Stimulated activated CD4-positive, alpha-beta T cell treated with anti-CD3 and anti-CD28 coated beads, TNF-alpha, amount 100 ng/mL, for 4 hours (primary cell): ENCODE measurements at places on chromosomes 16 and 17.

- no peak for DNase-seq
Observed at GRCh38 chr17:74567397-74567796, at the start of gene CD300H. Gene CD300H (minus strand): TSS chr17:74567509.

DNA sequence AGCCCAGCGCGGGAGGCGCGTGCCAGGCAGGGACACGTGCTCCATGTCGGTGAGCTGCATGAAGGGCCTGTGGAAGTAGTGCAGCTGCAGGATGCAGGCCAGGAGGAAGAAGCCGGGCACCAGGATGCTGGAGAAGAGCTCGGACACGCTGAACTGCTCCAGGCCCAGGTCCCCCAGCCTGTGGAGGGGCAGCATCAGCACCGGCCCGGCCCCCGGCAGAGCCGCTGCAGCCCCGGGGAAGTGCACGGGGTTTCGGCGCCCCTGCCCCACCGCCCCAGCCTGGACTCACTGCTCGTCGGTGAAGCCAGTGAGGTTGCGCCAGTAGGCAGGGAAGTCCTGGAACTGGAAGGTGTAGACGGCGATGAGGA, 28.0 kb downstream of the CTU2 start:
- DNase-seq = no peak

- DNase-seq = no peak
Observed at GRCh38 chr16:49121636-49122035, 160.0 kb downstream of the CBLN1 start.

DNA sequence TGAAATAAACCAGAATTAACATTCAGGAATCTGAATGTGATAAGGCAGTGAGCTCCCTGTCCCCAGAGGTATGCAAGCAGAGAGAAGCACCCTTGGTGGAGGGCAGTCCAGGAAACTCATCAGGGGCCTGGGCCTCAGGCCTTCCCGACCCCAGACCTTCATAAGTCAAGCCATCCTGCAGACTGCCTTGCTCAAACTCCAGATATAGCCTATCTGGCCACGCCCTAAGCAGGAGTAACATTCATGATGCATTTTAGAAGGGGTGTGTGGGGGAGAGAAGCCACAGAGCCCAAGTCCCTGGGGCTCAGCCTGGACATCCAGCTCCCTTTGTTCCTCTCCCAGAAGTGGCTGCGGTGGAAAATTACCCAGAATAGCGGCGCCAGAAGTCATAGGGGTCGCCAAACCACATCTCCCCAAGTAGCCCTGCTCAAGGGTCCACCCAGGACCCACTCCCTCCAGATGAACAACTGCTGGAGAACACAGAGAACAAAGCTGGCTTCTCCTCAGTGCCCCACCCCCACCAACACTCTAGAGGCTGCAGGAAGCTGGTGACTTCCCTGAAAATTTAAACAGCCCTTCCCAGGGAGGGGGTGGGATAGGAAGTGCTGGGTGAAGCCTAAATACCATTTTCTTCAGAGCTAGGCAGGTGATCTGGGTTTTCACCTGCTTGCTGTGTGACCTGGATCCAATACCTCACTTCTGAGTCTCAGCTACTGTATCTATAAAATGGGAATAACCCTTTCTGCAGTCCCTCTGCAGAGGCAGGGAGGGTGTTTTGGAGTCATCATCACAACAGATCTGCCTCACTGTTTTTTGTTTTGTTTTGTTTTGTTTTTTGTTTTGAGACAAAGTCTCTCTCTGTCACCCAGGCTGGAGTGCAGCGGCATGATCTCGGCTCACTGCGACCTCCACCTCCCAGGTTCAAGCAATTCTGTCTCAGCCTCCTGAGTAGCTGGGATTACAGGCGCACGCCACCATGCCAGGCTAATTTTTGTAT, 1.5 kb upstream of the SREBF1 start:
- no peak for DNase-seq

GRCh38 chr16:81712681-81713080, 66.4 kb upstream of the PLCG2 start:
- no peak for DNase-seq

- DNase-seq = no peak
Observed at GRCh38 chr17:78977997-78978973, 1.4 kb downstream of the LGALS3BP start.

GRCh38 chr16:80417706-80418271, 123.0 kb upstream of the DYNLRB2 start:
- no peak for DNase-seq

GRCh38 chr16:52398491-52398960, 148.4 kb downstream of the TOX3 start:
- DNase-seq = no peak

GRCh38 chr17:15377616-15378015, 36.2 kb upstream of the TEKT3 start:
- no peak for DNase-seq

DNA sequence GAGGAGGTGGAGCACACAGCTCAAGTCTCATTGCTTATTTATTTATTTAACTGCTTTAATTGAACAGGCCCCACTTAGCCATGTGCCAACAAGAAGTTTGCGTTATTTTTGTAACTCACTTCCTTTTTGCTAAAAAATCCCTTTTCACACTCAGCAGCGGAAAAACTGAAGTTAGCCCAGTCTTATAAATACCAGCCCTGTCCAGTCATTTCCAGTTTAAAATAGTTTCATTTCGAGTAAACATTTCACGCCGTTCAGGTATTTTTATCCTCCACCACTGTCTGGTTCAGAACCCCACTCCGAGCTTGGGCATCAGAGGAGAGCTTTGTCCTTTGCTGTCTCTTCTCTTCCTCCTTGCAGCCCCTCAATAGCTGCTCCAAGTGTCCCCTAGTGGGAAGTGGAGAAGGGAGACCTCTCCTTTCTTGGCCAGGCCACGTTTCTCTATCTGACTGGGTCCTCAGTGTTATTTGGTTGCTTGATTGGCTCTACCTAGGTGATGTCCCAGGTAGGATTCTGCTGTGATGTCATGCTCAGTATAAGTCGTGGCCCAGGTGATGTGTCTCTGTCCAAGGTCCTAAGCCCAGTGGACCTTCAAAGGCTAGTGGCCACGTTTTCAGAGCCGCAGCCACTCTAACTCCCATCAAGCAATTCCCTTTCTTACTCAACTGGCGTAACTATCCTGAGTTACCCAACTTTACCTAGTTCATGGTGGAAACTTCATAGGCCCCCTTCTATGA, 53.0 kb upstream of the GAS7 start:
- DNase-seq = no peak

GRCh38 chr17:35315283-35315682, 58.1 kb downstream of the SLFN11 start:
- no peak for DNase-seq

- DNase-seq = no peak
Observed at GRCh38 chr16:82389956-82390650, 220.1 kb upstream of the MPHOSPH6 start.

DNA sequence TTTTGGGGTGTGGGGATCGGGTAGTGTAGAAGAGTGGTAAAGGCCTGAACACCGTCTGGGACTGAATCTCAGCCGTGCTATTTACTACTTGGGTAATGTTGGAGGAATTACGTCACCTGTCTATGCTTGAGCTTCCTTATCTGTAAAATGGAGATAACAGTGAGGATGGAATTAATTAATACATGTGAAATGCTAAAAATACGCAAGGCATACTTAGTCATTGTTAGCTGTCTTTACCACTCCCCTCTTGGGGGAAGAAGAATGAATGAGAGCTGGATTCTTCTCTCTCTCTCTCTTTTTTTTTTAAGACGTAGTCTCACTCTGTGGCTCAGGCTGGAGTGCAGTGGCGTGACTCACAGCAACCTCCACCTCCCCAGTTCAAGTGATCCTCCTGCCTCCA, 41.1 kb upstream of the TANGO6 start:
- no peak for DNase-seq

DNA sequence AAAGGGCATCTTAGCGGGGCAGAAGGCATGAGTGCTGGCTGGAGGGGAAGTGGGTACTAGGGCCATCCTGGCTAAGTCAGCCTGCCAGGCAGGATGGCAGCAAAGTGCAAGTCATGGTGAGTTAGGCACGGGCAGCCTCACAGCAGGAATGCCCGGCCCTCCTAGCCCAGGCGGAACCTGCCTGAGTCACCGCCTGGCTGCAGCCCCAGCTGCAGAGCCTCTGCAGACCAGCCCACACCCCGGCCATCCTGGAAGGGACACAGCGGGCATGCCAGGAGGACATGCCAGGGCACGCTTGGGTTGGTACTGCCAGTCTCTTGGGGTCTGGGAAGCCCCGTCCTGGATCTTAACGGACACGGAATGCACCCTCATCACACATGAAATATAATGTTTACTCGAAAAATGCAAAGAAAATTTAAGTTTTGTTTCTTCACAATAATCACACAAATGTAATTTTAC, 5.0 kb upstream of the ALDH3A1 start:
- no peak for DNase-seq

DNA sequence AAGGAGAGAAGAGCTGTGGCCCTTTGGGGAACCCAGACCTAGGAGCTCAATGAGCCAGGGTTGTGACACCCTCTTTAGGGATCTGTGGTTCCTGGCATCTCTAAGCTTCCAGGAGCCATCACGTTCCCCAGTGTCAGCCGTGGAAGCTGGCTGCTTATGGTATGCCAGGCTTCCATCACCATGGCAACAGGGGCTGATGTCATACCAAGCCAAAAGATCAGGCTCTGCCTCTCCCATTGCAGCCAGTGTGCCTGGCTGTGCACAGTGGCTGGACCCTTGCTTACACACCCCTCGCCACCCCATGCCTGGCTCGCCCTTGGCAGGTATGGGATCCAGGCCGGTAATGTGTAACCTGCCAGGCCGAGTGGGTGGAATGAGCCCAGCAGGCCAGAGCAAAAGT, 91.1 kb downstream of the SSH2 start:
- no peak for DNase-seq

DNA sequence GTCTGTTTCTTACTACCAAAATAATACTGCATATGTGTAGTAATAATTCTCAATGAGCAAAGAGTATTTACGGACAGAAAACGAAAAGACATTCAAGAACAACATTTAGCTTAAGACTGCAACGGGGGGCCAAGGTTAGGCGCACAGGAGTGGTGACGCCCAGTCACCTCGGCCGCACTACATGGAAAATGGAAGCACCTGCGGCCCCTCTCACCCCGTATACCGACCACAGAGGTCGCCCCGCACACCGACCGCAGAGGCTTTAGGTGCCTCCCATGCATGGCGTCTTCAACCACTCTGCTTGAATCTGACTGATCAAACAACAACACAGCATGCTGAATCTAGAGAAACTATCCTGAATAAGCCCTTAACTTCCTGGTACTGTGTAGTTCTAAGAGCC, 26.4 kb downstream of the CCDC57 start:
- no peak for DNase-seq

DNA sequence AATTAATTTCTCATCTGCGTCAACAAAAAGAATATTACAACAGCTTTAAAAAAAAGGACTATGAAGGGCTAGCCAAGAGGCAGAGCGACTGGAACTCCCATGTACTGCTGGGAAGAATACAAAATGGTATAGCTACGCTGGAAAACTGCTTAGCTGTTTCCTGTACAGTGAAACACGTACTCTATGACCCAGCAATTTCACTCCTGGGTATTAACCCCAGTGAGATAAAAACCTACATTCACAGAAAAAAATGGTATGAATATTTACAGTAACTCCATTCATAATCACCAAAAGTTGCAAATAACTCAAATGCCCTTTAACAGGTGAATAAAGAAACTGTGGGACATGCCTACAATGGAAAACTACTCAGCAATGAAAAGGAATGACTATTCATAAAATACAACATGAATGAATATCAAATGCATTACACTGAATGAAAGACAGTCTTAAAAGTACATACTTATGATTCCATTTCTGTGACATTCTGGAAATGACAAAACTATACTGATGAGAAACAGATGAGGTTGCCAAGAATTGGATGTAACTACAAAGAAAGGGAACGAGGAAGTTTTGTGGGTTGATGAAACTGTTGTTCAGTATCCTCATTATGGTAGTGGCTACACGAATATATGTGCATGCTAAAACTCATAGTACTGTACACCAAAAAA, 27.6 kb downstream of the CMTM4 start:
- DNase-seq = no peak

GRCh38 chr16:88459366-88460073, 6.4 kb downstream of the ZFPM1 start:
- DNase-seq = no peak

- no peak for DNase-seq
Observed at GRCh38 chr16:67163164-67163998, 1.2 kb upstream of the HSF4 start.

DNA sequence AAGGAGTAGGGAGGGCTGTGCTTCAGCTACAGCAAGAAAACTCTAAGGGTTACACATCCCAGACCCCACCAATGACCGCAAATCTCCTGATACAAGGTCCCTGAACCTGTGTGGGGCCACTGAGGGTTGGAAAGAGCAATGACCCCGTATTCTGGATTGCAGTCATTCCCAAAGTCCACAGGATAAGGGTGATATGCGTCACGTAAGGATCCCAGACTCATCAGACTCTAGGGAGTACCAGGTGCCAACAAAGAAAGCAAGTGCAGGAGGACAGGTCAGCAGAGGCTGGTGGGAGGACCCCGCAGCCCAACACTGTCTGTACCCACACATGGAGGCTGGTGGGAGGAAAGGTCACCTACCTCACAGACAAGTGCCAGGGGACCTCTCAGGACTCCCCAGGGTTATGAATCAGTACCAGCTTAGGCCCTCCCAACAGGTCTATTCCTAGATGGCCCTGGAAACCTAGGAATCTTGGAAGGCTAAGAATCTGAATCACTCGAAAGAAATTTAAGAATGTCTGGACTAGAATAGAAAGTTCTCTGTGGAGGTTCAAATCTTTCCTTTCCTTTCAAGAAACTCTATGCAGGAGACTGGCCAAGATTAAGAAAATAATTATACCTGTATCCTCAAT, 16.2 kb downstream of the PITPNA start:
- DNase-seq = no peak

DNA sequence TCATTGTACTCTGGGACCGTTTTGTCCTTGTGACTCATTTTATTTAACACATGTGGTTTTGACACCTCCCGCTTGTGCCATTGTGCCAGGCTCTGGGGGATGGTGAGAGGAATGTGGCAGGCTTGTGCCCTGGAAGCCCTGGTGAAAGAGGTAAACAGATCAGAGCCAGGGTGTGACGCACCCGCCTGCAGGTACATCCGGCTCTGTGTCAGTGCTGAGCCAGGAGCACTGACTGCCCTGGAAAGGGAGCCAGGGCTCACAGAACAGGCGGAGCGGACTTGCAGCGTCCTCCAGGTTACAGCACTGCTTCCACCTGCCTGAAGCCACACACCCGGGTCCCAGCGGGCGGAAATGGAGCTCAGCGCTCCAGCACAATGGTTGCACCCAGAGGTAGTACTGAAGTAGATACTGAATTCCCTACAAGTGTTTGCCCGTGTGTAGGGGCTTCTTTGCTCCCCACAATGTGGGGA, 30.6 kb downstream of the CDRT15 start:
- no peak for DNase-seq

DNA sequence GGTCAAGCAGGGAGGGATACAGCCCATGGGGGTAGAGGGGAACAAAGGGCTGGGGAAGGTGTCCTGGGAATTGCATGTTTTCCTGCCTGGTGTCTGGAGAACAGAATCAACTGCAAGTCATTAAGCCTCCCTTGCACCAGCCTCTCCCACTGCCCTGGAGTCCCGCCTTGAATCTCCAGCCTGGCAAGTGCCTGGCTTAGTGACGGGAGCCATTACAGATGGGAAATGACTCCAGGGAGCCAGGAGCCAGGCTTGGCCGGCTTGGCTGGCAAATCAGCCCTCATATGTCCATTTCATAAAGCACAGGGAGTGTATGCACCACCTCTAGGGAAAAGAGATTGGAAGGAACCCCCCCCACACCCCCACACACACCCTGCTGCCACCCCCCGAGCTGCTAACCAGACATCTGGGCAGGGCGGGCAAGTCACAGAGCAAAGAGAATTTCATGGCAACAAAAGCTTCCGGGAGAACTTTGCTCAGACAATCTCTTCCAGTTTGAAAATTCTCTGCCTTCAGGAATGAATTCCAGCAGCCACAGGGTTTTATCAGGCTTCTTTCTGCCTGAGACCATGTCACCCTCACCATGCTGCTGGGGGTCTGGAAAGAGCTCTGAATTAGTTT, 127.7 kb downstream of the NTN1 start:
- no peak for DNase-seq
